ENCODE measurements at places on chromosomes 13 and 19.

- no peak for DNase-seq
Observed at GRCh38 chr13:112888238-112889111, 80.5 kb upstream of the MCF2L start.

DNA sequence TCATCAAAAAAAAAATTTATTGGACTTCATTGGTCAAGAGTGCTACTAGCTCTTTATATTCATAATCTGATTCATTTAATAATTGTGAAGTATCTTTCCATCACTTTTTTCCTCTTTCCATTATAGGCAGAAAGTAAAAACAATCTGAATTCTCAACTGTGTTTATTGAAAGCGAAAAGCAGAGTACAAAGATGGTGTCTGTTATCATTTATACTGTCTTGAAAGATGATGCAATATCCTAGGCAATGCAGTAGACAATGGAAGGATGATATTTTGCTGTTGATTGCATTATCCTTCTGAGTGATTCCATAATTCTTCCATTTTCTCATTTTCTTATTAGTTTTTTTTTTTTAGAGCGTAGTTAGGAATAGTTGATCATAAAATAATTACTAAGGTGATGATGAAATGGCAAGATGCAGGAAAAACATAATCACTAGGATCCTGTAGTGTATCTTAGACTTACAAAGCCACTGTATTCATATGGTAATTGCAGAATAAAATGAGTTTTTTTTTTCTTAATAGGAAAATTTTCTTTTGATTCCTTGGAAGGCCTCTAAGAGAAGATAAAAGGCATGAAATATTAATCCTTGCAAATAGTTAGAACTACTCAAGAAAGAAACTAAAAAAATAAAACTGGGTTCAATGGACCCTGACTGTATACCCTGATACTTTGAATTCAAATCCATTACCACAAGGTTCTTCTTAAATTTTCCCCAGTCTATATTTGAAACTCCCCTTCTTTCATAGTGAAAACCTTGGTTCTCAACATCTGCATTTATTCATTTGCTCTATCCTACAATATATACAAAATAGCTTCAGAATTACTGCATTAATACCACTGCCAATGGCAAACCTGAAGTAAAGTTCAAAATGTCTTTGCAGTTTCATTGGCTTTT lies 11.6 kb downstream of the URI1 start:
- no peak for DNase-seq

DNA sequence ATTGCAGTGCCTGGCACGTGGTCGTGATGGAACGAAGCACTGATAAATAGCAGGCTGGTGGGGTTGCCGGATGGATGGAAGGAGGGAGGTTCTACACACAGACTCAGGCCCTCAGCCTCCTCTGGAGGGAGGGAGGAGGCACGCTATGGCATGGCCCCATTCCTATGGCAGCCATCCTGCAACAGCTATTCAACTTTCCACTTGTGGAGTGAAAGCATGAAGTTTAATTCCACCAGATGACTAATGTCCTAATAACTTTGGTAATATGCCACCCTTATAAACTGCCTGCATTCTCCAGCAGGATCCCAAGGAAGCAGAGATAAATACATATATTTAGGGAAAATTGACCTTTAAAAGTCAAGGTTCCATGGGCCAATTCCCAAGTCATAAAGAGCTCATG lies 92.4 kb downstream of the KL start:
- DNase-seq: no peak

DNA sequence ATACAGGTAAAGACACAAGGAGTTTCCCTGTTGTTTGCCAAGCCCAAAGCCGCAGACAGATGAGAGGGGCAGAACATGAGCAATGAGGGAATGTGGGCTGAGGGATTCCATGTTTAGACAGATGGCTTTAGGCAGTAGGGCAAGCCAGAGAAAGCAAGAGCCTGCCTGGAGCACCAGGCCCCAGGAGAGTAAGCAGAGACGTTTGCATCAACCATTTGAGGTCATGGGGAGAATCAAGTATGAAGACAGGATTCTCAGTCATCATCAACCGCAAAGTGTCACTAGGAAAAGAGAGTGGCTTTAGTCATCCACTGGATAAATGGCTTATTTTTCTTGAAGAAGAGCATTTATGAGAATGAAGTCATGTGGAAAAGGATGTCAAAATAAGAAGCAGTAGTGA lies 184.7 kb downstream of the COG6 start:
- no peak for DNase-seq

- DNase-seq: no peak
Observed at GRCh38 chr13:110581506-110582185, 20.1 kb upstream of the RAB20 start.

GRCh38 chr19:18644196-18645034 lies 7.6 kb downstream of the KLHL26 start:
- DNase-seq: peak; percentile 88

DNA sequence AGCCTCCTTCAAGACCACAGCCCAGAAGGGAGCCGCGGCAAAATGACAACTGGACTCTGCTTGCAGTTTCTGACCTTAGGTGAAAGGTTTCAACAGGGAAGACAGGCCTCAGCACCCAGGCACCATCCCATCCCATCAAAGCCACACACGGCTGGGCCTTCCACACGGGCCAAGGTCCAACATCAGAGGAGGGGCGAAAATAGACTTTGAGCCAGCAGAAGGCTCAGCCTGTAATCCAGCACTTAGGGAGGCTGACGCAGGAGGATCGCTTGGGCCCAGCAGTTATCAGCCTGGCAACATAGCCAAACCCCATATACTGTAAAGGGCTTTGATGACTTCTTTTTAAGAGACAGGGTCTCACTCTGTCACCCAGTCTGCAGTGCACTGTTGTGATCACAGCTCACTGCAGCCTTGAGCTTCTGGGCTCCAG lies 26.8 kb upstream of the TINCR start:
- no peak for DNase-seq

GRCh38 chr13:36006894-36007675 lies 124.1 kb downstream of the DCLK1 start:
- DNase-seq: no peak

DNA sequence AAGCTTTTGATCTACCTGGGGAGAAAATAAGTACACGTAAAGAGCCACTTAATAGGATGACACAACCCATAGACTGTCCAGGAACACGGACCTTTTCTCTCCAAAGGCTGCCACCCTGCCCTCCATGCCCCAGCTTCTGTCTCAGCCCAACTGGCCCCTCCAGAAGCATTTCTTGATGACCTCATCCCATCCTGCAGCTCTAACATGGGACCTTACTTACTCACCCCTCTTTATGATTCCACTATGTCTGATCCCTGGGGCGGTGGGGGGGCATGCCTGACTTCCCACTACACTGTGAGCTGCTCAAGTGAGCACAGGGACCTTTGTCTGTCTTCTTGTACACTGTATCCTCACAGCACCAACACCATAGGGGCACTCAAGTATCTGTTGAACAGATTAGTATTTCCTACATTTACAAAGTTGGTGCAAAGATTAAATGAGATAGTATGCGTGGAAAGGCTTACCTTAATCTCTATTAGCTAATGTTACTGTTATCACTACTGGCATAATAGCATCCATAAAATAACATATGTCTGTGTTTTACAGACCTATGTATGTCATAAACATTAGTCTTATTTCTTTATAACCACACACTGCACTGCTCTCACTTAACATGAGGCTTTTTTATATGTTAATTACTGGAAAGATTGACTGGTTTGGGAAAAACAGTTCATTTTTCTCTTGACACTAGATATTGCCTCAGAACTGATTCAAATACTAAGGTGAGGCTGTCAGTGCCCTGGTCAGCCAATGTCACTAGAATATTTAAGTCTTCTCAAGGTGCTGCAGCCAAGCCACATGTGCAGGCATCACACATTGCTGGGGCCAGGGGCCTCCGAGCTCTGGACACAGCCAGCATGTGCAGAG lies 100.9 kb downstream of the FOXO1 start:
- DNase-seq: no peak

DNA sequence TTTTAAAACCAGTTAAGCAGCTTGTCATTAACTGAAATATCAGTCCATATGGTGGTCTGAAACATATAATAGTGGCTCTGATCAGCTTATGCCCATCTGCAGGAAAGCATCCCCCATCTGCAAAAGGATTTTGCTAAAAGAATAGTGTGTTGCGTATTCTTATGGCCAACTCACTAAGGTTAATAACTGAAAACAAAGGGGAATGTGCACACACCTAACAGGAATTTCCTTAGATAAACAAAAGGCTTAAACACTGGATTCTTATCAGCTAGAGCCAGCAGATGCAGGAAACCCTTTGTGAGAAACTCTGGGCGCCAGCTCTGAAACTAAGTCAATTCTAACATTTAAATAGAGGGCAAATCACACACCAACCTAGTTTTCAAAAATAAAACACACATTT lies 22.1 kb downstream of the VPS36 start:
- no peak for DNase-seq

DNA sequence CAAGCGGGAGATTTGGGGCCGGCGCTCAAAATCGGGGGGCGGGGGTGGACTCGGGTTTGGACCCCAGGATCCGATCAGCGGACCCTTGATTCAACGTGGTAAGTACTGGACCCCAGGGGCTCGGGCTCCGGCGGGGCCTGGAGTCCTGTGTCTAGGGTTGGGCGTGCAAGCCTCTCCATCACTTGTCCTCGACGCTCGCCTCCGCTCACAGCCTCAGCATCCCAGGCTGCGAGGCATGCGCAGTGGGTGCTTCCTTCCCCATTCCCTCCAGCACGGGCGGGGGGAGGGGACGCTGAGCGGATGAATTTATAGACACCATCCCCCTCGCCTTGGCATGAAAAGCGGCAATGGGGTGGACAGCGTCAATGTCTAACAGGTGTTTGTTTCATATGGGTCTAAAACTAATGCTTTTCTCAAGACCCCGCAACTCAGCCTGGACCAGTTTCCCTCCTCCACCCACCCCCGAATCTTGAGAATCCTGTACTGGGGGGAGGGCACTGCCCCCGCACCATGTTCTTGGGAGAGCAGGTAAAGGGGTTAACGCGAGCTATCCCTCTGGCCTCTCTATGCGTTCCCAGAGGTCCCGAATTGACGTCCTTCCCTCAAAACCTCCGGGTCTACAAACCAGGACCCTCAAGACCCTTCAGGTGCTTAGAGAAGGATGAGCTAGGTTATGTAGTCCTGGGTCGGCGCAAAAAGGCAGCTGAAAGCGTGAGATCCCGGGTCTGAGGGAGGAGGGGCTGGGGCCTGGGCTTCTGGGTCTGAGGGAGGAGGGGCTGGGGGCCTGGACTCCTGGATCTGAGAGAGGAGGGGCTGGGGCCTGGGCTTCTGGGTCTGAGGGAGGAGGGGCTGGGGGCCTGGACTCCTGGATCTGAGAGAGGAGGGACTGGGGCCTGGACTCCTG lies 579 bp downstream of the CPT1C start:
- no peak for DNase-seq

DNA sequence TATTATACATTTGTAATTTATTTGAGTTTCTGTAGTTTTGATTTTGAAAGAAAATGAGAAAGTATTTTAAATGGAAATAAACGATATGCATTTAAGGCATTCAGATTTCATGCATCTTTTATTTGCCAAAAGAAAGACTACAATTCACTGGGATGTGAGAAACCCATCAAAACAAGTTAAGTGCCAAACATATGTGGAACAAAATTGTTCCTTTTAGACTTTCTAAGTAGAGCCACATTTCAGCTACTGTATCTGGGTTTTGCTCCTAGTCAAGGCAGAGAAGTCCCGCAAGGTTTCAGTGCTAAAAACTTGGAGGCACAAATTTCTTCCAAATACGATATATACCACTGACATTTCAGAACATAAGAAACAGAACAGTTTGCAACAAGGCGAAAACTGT lies 1191.9 kb downstream of the SLITRK5 start:
- DNase-seq: no peak

- no peak for DNase-seq
Observed at GRCh38 chr13:66635526-66635925, 594.6 kb downstream of the PCDH9 start.

- DNase-seq: no peak
Observed at GRCh38 chr13:26861941-26862340, 101.4 kb upstream of the GPR12 start.

- peak; percentile 75 for DNase-seq
Observed at GRCh38 chr13:58655086-58655485, 1023.5 kb downstream of the PCDH17 start.

DNA sequence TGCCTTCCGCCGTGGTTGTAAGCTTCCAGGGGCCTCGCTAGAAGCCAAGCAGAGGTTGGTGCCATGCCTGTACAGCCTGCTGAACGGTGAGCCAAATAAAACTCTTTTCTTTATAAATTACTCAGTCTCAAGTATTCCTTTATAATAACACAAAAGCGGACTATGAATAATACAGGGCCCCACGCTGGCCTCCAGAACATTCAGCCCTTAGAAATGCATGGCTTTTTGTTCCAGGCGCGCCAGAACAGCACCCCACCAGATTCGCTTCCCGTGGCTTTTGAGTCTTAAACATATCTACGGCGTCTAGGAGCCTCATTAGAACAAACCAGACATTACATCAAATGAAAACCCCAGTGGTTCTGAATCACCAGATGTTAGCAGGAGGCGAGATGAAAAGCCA lies 75.1 kb downstream of the SLC15A1 start:
- no peak for DNase-seq

DNA sequence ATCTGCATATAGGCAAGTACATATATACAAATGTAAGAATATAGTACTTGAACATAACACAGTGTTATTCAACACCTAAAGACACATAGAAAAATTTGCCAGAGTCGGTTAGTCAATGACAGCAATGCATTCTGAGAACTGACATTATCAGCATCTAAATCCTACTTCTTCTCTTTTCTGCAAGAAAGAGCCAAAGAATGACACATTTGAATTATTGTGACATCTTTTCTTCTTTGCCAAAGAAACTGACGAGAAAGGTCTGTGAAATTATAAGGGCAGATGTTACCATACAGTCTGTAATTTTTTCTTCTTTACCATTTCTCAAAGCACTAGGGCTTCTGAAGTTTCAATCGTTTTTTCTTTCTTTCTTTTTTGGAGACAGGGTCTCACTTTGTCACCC lies 350.9 kb upstream of the NBEA start:
- DNase-seq: no peak

GRCh38 chr19:12946092-12946721 lies 545 bp downstream of the RAD23A start:
- DNase-seq: peak; percentile 77

GRCh38 chr19:7869910-7870511 lies 4.2 kb downstream of the PRR36 start:
- peak; percentile 71 for DNase-seq

DNA sequence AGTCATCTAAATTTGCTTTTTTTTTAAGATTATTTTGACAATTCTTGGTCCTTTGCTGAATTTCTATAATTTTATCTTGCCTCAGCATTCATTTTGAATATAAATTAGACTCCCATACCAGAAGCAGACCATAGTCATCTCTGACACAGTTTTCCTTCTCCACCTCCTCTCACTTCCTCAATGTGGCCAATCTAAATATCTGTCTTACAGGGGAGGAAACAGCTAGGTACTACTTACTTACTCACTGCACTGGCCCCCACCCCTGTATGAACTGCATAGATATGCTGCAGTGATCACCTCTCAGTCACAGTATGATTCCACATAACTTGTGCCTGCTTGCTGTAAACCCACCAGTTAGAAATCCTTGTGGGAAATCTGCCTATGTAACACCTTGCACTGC lies 665.6 kb downstream of the FGF9 start:
- no peak for DNase-seq

GRCh38 chr13:28579322-28579721 lies 79.6 kb upstream of the POMP start:
- DNase-seq: no peak

GRCh38 chr19:8146877-8147581 lies 2.4 kb downstream of the FBN3 start:
- DNase-seq: no peak

Measured in Kasumi-1 (cell line).